CD4-positive, alpha-beta T cell (primary cell): ENCODE measurements at places on chromosomes 1 and 21.

GRCh38 chr1:4393191-4393590 lies 261.2 kb upstream of the AJAP1 start:
- no peak for DNase-seq

GRCh38 chr1:3456449-3456963 lies 2.0 kb downstream of the ARHGEF16 start:
- DNase-seq = no peak

- no peak for DNase-seq
Measured at GRCh38 chr21:43983390-43983789, 28.7 kb upstream of the TRAPPC10 start.

DNA sequence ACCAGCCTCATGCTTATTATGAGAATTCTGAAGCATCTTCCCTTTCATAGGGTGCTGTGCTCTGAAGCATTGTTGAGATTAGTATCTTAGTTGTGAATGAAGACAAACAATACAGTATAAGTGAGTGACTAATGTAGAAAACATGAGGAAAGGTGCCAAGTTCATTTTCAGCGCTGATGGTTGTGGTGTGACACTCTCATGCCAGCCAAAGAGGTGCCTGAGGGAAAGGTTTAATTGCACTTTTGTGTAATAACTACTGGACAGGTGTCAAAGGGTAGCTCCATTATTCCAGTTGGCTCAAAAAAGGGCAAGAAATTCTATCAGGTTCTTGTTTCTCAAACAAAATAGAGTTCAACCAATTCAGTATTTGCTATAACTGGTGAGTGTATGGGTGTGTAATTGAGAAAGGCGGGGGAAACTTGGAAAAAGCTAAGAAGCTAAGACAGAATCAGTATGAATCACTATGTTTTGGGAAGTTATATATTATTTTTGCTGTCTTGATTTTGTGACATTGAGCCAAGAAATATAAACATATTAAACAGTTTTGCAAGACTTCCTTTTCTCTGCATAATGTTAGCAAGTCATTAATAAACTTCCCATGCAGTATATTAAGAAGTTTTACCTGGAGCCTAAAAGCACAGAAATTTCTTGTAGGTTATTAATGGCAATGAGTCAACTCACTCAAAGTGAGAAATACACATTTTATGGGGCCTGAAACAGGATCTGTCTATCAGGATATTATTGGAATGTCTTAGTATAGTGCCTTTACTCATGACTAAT lies 31.8 kb downstream of the KCNK2 start:
- no peak for DNase-seq

DNA sequence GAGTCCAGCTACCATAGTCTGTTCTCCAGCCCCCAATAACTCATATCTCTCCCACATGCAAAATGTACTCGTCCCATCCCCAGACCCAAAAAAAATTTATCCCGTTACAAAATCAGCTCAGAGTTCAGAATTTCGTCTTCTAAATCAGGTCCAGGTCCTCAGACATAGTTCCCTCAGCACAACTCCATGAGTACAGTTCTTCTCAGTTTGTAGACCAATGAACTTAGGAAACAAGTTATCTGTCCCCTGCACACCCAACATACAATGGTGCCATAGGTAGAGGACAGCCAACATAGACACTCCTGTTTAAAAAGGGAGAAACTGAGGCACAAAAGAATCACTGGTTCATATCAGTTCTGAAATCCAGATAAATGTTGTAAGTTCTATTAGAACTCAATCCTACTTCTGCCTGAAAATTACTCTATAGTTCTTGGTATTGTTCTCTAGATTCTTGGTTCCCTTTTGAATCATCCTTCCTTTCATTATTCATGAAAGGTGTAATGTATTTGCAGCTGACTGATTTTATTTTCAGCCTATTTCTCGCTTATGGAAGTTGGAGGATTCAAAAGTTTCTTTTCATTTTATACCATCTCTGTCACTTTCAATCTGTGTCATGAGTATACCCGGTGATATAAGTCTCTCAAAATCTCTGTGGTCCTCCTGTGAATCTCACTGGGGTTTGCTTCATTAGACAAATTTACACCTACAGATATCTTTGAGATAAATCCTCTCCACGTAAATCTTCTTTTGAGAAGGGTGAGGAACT lies 75.8 kb upstream of the TSPAN2 start:
- DNase-seq = no peak

GRCh38 chr1:224543453-224543852 lies 72.7 kb upstream of the CNIH3 start:
- DNase-seq = no peak

- DNase-seq = no peak
Measured at GRCh38 chr1:198499588-198499987, 40.9 kb downstream of the ATP6V1G3 start.

GRCh38 chr1:28066393-28067154 lies 21.8 kb downstream of the EYA3 start:
- DNase-seq = no peak

DNA sequence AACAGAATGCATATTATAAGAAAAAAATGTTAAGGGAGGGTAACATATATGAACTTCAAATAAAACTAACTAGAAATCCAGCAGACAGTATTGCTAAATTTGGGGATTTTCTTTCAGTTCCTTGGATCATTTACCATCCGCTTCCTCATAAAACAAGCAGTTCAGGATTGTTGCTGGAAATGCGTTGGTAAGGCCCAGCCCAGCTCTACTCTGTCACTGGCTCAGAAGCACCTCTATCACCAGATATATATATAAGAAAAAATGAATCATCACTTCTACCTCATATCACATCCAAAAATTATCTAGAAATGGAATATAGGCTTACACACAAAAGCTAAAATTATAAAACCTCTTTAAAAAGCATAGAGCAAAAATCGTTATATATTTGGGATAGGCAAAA lies 28.2 kb upstream of the COG2 start:
- no peak for DNase-seq

DNA sequence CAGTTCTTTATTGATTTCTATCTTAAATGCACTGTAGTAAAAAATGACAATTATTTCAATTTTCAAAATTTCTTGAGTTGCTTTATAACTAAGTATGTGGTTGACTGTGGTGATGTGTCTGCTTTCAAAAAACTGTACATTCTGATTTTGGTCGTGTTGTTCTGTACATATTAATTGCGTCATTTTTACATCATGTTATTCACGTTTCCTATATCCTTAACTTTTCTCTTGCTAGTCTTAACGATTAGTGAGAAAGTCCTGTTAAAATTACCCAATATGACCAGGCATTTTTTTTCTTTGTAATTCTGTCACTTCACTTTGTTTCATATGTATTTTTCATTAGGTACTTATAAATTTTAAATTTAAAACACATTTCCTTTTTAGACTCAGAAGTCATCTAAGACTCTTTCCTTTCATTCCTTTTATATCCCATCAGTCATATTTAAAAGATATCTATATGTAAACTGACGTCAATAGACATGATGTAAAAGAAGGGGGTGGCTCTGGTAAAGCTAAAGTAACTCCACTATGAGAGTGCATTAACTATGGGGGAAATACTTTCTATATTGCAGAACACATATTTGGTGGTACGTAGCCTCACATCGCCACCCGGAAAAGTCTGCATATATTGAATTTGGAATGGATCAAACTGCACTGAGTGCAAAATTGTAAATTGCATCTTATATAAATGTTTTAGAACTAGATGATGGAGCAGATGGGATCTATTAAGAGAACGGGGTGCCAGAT lies 1.1 kb upstream of the COA6 start:
- DNase-seq = no peak

- DNase-seq = no peak
Measured at GRCh38 chr1:8986814-8987190, 39.4 kb downstream of the SLC2A7 start.

DNA sequence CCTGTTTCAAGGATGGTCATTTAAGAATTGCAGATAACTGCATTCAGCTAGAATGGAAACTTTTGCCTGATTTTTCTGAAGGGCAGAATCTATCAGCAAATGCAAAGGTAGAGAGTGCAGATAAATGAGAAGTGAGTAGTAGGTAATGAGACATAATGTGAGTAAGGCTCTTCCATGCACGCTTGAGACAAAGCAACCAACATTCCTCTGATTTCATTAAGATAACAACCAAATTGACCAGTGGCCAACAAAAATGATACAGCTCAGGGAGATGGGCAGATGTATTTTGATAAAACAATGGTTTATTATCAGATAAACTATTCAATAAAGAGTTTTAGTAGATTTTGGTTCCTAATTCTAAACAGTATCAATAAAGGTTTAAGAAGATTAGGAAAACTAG lies 404.4 kb upstream of the PBX1 start:
- no peak for DNase-seq

- no peak for DNase-seq
Measured at GRCh38 chr1:19354531-19354981, 42.4 kb downstream of the SLC66A1 start.

DNA sequence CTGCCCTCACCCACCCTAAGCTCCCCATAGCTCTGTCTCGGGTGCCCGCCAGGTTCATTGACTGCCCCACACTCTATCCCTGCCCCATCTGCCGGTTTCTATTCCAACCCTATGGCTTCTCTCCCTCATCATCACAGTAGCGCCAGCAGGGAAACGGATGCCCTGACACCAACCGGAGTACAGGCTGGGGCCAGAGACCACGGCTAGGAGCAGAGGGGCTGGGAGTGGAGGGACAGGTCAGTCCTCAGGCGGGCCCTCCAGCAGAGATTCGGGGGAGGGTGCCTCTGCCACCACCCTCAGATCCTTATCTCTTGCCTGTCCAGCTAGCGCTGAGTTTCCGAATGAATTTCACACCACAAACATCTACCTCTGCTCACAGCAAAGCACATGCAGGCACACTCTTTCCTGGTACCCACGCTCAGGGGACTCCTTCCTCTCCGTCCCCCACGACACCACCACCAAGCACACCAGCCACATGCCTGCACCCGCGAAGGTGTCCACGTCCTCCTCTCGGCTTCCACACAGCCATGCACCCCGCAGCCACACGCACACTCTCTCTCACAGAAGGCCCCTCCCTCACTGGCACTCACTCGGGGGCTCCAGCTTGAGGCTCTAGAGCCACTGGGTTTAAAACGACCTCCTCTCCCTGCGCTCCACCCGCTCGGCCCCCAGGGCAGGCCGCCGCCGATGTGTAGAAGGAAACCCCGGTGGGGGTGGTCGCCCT lies 7.2 kb downstream of the TAL1 start:
- DNase-seq = no peak

GRCh38 chr1:59768792-59769735 lies 45.7 kb upstream of the HOOK1 start:
- no peak for DNase-seq

DNA sequence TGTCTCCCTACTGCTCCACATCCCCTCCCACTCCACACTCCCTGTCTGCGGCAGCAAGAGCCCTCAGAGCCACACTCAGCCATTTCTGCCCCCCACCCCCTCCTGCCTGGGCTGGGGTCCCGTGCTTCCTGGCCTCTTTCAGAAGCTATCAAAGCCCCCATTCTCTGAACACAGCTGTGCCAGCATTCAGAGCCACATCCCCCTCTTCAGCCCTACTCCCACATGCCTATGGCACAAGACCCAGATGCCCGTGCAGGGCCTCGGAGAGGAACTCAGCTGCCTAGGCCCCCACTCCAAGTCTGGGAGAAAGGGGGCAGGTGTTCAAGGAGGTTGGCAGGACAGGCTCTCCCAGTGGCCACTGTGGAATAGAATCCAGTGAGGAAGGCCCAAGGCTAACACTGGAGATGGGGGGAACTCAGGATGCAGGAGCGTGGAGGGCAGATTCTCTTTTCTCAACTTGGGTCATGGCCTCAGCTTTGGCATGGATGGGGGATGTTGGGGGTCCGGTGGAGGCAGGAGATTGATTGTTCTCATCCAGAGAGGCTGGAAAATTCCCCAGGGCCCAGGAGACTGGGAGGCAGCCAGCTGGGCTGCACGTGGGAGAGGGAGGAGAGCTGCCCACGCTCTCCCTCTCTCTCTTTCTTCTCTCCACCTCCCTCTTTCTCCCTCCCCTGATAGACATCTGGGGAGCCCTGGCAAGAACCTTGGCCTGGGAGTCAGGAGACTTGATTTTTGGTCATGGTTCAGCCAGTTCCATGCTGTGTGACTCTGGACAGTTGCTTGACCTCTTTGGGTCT lies 3.5 kb upstream of the BCAN start:
- no peak for DNase-seq

DNA sequence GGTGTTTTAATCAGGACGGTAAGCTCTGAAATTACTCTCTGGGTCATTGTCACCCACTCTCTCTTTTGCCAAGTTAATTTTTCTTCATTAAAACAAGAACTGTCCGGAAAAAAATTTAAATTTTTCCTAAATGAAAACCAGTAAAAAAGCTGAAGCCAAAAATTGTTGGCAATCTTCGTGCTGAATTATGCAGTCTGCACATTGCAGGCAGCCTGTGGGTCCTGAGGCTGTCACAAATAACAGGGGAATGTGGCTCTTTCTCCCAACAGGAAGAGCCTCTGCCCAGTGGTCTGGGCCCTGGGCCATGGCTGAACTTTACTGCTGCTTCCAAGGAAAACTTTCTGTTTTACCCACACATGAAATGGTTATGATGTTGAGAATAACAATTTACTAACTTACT lies 153.9 kb upstream of the SPAG17 start:
- DNase-seq = no peak

DNA sequence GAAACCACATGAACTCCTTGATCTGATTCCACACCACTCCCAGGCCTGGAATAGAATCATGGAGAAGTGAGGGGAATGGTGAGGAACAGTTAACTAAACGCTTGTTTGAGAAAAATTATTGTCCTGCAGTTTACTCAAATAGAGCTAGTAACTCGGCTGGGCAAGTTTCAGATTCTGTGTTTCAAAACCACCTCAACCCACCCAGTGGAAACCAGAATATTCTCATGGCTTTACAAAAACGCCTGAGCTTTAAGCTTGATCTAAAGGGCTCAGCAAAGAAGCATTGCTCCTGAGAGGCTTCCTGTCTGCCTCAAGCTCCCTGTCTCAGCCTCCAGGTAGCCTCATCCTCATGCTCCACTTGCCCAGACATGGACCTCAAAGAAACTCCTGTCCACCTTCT lies 16.6 kb downstream of the TCHHL1 start:
- no peak for DNase-seq

DNA sequence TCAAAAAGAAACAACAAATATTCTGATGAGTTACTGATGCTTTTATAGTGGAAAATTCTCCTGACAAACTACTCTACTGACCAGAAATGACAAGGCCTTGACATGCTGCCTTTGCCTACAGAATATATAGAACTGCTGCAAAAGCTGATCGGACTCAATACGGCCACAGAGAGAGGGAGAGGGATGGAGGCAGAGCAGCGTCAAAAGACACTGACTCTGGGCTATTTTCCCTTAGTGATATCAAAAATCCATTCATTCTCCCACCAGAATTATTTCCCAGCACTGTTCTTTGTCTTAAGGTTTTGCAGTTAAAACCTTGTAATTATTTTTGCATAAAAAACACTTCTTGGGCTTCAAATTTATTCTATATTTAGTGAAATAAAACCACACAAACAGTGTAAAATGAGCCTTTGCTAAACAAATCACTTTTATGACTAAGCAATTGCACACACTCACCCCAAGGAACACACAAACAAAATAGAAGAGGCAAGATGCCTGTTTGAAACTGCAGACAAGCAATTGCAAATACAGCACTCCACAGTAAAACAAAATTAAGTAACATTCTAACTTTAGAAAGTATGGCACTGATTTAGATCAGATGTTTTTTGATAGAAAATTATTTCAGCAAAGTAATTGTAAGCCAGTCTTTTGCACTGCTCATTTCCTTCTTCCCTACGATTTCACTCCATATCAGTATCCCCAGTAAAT lies 1036.4 kb downstream of the ADGRL2 start:
- DNase-seq = no peak
